ENCODE measurements at places on chromosomes 5 and 9.

DNA sequence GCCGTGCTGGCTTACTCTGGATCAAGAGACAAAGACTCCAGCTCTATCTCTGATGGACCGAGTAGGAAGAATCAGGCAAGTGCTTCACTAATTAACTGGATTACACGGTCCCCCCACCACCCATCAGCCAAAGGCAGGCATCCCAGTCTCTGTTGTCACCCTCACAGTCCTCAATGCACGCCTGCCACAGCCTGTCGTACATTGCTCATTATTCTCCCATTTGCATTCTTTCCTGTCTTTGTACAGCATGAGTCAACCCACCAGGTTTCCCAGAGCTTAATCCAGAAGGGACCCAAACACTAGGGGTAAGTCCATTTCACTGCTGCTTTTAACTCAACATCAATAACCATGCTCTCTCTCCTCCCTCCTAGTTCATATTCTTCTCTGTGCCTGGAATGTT lies 44.4 kb downstream of the PCA3 start:
- DNase-seq = no peak

DNA sequence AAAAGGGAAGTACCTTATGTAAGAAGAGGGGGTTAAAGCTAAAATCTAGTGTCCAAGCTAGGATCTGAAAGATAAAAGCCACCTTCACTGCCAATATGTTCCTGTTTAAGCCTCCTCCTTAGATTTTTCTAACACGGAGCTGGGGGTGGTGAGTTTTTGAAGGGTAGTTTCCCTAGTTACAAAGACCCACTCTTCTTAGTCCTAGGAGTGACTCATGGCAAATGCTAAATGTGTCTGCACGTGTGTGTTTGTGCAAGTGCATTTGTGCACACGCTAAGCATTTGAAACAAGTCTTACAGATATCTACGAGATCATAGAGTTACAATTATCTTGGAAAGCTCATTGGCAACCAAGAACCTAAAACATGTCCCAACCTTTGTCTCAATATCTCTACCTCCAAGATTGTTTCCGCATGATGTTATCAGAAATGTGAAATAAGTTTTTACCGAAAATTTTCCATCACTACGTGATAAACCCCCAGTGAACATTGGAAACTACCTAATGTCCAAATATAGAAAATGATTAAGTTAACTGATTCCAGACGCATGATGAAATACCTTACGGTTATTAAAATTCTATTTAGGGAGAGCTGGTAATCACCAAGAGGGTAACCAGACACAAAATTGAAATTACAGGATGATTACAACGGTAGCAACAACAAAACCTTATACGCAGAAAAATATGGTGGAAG lies 78.0 kb upstream of the HRH2 start:
- no peak for DNase-seq

DNA sequence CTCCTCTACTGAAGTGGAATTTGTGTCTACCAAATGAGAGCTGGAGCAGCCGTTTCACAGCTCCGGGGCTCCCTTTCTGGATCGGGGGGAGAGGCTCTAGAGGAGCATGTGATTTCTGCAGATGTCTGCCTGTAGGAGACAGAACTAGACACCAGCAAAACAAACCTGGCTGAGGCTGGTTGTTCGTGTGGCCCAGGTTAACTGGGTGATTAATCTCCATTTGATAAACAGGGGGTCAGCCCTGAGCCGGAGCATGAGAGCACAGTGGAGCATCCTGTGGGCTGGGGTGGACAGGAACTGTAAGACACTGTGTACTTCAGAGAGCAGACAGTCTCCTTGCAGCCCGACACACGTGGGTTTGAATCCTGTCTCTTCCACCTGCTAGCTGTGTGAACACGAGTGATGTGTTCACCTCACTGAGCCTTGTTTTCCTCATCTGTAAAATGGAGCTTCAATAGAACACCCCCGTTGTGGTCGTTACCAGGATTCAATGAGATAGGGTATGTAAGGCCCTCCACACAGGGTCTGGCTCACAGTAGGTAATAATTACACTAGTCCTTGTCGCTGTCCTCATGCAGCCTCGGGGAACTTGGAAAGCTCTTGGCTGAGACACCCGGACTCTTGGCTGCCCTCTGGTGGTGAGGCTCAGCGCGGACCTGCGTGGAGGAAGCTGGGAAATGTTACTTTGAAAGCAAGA lies 12.9 kb downstream of the CXCL14 start:
- peak; percentile 71 for DNase-seq

GRCh38 chr5:77558266-77558665 lies 66.2 kb upstream of the WDR41 start:
- no peak for DNase-seq

- peak; percentile 69 for DNase-seq
These were observed at the start of gene PARP8 for GRCh38 chr5:50666261-50667022. Gene PARP8, plus strand, starts transcription at chr5:50666637. Its CDS starts 459 bp downstream, at chr5:50667096.

DNA sequence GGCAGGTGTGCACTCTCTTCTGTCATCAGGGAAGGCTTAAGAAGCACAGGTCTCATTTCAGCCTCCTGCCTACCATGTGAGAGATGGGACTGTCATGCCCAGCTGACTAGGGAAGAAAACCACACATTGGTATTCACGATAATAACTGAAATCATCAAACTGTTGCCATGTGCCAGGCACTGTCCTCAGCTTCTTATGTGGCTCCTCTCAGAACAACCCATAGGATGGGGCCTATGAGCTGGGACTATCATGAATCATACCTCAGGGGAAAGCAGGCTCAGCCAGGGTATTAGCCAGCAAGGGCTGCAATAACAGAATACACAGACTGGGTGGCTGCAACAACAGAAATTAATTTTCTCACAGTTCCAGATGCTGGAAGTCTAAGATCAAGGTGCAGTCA lies 3.3 kb downstream of the AFAP1L1 start:
- DNase-seq = no peak

GRCh38 chr9:110919609-110920008 lies 118.7 kb downstream of the LPAR1 start:
- no peak for DNase-seq

DNA sequence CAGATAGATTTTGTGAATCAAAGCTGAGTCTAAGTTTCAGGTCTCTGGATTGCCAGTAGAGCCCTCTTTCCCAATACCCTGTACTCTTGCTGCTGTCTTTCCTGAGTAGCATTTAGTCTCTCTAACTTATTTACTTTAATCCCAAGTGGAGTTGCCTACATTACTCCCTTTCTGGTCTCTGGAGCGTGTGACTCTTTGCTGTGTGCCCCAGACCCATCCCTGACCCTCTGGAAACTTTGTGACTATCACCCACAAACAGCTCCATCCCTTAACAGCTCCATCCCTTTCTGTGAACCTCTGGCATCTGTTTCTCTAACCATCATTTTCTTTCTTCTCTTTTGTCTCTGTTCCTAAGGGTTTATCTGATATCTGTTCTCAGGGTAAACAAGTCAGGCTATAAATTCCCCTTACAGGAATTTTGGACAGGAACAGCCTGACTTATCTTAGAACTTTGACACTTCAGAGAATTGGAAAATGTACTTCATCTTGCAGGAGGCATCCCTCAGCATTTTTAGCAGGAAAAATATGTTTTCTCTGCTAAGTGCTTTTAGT lies 1167.1 kb upstream of the SEMA6A start:
- DNase-seq = no peak

- DNase-seq = no peak
These were observed 652.4 kb upstream of the MEF2C start for GRCh38 chr5:89535411-89535810.

GRCh38 chr5:139105621-139106071 lies 92.5 kb downstream of the SIL1 start:
- no peak for DNase-seq

GRCh38 chr9:119789987-119790386 lies 420.8 kb upstream of the BRINP1 start:
- DNase-seq = no peak

GRCh38 chr5:1380011-1380817 lies 35.3 kb upstream of the CLPTM1L start:
- no peak for DNase-seq

DNA sequence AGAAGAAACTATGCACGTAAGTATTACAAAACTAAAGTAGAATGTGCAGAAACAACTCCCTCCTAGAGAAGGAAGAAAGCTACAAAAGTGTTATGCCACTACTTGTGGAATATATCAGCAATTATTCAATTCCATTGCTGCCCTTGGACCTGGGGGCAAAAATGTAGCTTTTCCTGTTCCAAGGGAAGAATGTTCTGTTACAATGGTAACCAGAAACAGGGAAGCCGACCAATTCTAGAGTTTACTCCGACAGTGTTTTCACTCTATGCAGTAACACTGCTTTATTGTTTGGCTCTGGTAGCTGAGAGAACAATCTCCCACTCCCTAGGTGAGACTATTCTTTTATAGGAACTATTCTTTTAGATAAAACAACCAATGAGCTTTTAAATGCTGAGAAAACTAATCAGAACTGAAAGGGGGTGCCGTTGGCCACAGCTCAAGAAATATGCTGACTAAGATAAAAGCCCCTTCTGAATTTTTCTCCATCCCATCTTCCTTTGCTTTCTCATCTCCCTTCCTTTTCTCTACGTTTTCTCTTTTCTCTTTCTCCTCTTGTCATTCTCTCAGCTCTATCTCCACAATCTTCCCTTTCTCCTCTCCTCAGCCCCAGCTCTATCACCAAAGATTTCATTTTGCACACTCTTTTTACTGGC lies 54.1 kb downstream of the SLC1A3 start:
- no peak for DNase-seq

- no peak for DNase-seq
These were observed 20.0 kb upstream of the SPATA31E1 start for GRCh38 chr9:87862536-87863268.

DNA sequence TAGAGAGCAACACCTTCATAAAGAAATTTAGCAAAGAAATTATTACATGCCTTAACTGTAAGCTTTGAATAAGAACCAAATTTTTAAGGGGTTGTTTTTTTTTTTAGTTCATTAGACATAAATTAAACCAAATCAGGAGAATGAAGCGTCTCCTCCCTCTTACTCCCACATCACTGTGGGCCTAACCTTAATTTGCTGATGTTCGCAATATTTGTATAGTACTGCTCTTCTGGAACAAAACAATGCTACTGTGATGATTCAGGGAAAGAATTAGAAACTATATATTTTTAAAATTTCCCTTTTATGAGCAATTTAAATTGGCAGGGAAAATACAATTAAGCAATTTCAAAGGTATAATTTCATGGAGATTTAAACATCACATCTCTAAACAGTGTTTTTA lies 275.0 kb upstream of the C9orf72 start:
- no peak for DNase-seq

DNA sequence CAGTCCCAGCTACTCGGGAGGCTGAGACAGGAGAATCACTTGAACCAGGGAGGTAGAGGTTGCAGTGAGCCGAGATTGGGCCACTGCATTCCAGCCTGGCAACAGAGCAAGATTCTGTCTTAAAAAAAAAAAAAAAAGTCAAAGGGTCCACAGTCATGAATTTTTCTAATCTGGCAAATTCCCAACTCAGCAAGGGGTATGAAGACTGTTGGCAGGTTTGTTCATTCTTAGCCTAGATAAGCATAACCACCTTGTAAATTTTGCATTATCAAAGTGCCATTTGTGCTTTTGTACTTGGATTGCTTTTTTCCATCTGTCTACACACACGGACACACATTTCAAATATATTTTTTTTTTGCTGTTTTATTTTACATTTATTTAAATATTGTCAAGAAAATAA lies 299.8 kb upstream of the NUDT12 start:
- DNase-seq = no peak

- no peak for DNase-seq
These were observed 176.7 kb upstream of the FGF10 start for GRCh38 chr5:44565902-44566301.

GRCh38 chr5:131505237-131505908 lies 129.7 kb downstream of the RAPGEF6 start:
- no peak for DNase-seq

DNA sequence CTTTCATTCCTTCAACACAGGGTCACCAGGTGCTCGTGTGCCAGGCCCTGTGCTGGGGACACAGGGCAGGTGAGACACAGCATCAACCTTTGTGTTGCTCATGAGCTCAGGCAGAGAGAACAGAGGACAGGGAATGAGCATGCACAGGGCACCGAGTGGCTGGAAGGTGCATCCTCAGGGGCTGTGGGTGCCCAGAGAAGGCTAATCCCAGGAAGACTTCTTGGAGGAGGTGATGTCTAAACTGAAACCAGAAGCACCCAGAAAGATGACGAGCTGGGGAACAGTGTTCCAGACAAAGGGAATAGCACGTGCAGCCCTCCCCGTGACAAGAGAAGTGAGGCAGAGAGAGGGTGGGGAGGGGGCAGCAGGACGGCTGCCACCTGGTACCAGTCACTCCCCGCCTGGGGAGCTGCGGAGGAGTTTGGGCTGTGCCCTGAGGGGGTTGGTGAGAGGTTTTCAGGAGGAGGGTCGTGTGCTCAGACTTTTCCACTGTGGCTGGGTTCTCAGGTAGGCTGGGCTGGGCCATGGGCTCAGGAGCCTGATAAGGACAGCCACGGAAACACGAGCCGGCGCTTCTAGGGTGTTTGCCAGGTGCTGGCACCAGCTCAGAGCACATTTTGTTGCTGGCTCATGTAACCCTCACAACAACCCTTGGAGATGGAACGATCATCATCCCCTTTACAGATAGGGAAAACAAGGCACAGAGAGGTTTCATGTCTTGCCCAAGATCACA lies 46.0 kb downstream of the HMCN2 start:
- no peak for DNase-seq

DNA sequence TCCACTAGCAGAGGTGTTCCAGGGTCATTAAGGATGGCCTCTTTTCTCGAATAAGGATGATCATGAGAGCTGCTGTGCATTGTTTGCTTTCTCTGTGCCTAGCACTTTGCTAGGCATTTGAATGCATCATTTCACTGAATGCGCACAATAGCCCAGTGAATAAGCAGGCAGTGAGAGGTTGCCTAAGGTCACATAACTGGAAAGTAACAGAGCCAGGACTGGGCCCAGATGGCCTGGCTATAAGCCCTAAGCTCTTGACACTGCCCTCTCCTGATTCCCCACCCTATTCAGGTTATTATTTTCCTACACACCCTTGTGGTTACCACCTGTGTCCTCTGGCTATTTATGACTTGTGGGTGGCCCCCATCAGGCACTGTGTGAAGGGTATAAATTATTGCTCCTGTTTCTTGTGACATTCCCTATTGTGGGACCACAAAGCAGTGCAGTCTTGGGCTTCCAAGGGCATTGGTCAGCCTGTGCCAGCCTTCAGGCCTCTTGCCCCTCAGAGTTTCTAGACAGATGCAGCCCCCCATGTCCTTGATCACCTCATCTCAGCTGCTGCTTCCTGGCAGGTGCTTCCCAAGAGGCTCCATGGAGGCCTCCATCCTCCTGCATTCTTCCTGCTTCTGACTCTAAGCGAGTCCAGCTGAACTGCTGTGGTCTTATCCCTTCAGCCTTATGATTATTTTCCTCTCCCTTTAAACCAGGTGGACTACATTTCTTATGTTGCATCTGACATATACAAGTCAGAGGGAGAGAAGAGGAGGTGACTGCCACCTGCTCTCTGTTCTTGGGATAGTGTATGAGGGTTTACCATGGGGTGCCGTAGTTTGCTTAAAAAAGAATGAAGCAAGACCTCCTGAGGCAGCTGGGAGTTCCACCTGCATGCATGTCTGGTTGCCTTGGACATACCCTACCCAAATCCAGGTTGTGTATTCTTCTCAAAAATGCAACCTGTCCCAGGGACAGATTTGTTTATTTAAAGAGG lies 47.6 kb downstream of the ANGPTL2 start:
- DNase-seq = no peak

- no peak for DNase-seq
These were observed 59.1 kb downstream of the SECISBP2 start for GRCh38 chr9:89377411-89377810.

All from GM13977 (cell line).